ENCODE measurements at places on chromosomes 13 and 19.

- no peak for DNase-seq
Observed at GRCh38 chr13:89393758-89394304, 1722.7 kb downstream of the SLITRK5 start.

GRCh38 chr13:76474356-76474755 lies 411.8 kb downstream of the KCTD12 start:
- no peak for DNase-seq

GRCh38 chr19:53642381-53643099 lies 10.7 kb downstream of the DPRX start:
- no peak for DNase-seq

DNA sequence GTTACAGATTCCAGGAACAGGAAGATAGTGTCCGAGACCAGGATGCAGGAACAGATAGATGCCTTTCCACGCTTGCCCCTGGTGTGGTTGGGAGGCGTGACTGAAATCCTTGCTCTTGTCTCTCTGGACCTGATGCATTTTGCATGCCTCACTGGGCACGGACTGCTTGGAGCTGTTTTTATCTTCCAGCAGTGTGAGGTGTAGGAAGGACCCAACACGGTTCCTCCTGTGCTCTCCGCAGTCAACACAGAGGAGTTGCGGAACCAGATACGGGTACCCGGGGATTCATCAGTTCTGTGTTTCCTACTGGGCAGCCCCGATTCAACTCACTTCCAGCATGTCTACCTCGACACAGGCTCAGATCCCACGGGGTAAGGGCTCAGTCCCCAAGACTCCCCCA lies 6.5 kb downstream of the DOT1L start:
- no peak for DNase-seq

- no peak for DNase-seq
Observed at GRCh38 chr13:89750371-89750770, 1597.1 kb upstream of the MIR17HG start.

DNA sequence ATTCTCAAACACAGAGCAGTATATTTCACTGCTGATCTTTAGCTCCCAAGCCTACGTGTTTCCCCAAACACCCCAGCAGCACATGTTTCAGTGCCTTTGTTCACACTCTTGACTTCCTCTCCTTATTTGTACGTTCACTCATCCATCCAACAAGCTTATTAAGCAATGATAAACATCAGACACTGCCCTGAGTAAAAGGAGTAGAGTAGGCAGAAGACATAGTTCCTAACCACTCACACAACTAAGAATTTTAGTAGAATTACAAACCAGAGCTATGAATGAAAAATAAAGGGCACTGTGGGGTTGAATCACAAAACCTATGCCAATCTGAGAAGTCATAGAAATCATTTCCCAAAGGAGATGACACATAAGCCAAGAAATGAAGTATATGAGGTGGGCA lies 213.5 kb downstream of the DIAPH3 start:
- no peak for DNase-seq

DNA sequence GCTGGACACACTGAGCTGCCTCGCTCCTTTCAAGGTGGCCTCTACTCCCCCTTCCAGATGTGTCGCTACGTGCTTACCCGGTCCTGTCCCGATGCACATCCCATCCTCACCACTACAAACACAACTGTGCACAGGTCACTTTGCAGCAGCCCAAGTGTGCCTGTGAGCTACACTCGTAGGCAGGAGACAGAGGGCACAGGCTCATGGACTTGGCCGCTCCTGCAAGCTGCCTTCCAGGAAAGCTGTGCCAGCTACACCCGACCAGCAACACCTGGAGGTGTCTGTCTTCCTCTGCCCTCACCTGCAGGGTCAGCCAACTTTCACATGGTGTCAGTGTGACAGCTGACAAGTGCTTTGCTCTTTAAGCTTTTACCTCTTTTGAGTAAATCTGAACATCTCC lies 15.4 kb downstream of the CARS2 start:
- DNase-seq: no peak

- no peak for DNase-seq
Observed at GRCh38 chr19:34997071-34997617, 3.0 kb upstream of the GRAMD1A start.

DNA sequence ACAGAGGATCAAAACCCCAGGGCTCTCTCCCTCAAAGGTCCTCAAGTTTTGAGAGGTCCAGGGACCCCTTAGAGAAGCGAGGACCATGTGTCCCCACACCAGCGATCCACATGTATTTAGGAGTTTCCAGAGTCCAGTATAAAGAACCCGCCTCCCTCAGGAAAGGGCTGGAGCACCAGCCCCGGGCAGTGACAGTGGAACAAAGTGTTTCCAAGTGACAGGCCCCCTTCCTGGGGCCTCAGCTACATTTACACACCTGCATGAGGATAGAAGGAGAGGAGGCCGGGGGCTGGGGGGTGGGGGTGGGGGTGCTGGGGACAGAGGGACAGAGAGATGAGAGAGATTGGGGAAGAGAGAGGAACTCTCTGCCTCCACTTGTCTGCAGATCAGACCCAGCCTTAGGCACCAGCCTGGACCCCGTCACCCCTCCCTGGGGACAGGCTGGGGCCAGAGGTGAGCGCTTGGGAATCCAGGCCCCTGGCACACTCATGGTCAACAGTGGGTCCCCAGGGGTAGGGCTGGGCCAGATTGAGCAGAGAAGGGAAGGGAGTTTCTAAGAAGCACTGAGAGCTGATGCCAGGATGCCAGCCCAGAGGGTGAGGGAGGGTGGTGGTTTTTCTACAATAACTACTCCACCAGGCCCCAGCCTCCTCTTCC lies 802 bp downstream of the BCAM start:
- DNase-seq: peak; percentile 52

All from HuH-7.5 (cell line).